ENCODE measurements at places on chromosomes 11 and 22.

- no peak for DNase-seq
Observed at GRCh38 chr11:133541720-133542095, 9.4 kb upstream of the OPCML start.

- DNase-seq = no peak
Observed at GRCh38 chr11:10267821-10268220, 26.2 kb downstream of the SBF2 start.

DNA sequence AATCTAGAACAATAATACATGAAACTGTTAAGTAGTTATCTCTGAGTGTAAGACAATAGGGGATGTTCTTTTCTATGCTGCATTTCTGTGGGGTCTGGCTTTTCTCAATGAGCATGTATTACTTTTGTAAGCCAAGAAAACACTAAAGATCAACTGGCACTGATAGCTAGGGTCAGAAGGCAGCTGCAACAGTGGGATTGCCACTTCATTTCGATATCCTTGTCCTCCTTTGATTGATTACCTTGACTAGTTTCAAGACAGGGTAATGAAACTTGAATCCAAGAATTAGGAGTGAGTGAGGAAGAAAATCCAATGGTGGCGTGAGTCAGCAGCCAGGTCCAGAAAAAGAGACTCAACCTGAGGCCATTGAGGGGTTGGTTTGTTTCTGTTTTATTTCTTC is 46.5 kb downstream of the FEZ1 start:
- DNase-seq = no peak

DNA sequence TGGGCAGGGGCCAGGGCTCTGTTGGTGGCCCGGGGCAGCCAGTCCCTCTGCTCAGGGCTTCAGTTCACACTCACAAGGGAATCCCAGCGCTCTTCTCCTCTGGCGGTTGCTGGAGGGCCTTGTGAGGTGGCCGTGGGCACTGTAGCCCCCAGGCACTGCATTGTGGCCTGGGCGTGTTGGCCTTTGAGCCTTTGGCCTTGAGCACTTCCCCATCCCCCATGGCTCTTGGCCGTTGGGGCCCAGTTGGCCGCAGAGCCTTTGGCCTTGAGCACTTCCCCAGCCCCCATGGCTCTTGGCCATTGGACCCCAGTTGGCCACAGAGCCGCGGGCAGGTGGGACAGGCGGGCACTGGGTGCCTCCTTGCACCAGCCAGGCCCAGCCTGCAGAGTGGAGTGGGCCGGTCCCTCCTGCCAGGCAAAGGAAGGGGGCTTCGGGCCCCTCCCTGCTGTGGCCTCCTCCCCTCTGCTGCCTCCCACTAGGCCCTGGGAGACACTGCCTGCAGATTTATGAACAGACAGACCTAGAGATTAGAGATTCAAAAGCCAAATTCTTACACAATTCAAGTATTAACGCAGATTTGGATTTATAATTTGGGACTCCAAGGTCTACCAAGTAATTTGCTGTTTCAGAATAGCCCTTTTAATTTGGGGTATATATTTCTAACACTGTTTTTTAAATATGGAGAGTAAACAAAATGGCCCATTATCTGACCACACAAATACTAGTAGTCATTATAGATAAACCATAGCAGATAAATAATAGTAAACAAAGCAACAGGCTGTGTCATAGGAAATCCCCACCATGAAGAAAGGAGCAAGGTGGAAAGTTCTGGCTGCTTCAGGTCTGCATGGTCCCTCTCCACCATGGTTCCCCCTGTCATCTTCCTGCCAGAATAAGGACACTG is 18.2 kb upstream of the TXNRD2 start:
- no peak for DNase-seq

- DNase-seq = no peak
Observed at GRCh38 chr22:37558815-37559214, 1.5 kb upstream of the CDC42EP1 start.
